ENCODE measurements at places on chromosomes 12 and 14.

- peak; percentile 76 for DNase-seq
These were observed 120.1 kb downstream of the SMOC1 start for GRCh38 chr14:69999261-69999674.

DNA sequence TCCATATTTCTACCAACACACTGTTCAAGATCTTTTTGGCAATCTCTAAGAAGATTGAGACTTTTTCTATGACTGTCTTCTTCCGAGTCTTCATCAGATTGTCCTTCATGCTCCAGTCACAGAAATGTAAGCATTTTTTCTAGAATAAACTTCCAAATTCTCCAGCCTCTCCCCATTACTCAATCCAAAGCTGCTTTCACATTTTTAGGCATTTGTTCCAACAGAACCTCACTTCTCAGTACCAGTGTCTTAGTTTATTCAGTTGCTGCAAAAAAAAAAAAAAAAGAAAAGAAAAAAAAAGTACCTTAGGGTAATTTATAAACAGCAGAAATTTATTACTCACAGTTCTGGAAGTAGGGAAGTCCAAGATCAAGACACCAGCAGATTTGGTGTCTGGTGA lies 290.8 kb upstream of the NOVA1 start:
- no peak for DNase-seq

DNA sequence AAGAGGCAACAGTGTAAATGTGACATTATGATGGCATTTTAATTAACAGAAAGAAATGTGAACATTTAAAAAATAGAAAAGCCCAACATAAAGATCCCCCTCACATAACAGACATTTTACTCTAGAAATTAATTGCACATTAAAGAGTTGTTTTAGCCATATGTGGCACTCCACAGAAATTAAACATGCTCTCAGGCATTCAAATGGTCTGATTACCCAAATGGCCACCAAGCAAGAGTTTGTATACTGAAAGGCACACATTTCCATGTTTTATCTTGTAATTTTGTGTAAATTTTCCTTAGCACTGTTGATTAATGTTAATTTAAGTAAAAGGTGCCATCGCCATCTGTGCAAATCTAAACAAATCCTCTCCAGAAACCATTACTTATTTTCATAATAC lies 43.5 kb downstream of the GTF2A1 start:
- DNase-seq, result no peak

- DNase-seq, result no peak
These were observed 11.1 kb upstream of the GPX2 start for GRCh38 chr14:64953661-64954060.

All from fibroblast of mammary gland (primary cell).